ENCODE measurements at places on chromosomes 3 and 15.

GRCh38 chr3:134253475-134254226, 3.0 kb upstream of the RYK start:
- no peak for DNase-seq

DNA sequence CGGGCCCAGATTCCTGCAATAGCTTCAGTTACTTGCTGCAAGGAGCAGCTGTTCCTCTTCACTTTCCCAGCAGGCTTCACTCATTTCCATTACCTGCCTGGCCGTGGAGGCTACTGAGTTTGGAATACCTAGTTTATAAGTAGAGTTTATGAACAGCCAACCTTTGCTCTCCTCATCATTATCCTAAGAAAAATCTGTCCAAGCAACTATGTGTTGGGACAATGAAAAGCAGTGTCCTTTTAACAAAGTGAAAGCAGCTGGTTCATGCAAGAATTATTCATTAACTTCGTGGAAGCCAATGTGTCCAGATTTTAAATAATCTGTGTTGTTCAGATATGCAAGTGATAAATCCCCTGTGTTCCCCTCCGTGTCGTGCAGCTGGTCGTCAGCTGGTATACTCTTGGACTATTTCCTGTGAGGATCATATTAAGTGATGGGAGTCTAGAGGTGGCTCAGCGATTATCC, 39.3 kb upstream of the SSR3 start:
- no peak for DNase-seq

GRCh38 chr3:40057077-40057476, 247.7 kb downstream of the MYRIP start:
- DNase-seq, result no peak

- no peak for DNase-seq
Observed at GRCh38 chr15:81410318-81410753, 36.3 kb upstream of the TMC3 start.

- DNase-seq, result no peak
Observed at GRCh38 chr15:99433757-99434450, 131.9 kb upstream of the MEF2A start.

Data from stimulated activated CD4-positive, alpha-beta T cell treated with anti-CD3 and anti-CD28 coated beads, TNF-alpha, amount 100 ng/mL, for 1 hour (primary cell).